ENCODE measurements at places on chromosomes 3 and 15.

- DNase-seq, result no peak
These were observed 28.1 kb downstream of the CFAP92 start for GRCh38 chr3:128965818-128966217.

- DNase-seq, result peak; percentile 39
These were observed 44.5 kb downstream of the XXYLT1 start for GRCh38 chr3:195226445-195226844.

- DNase-seq, result no peak
These were observed 1.5 kb downstream of the CDC25A start for GRCh38 chr3:48186631-48187300.

DNA sequence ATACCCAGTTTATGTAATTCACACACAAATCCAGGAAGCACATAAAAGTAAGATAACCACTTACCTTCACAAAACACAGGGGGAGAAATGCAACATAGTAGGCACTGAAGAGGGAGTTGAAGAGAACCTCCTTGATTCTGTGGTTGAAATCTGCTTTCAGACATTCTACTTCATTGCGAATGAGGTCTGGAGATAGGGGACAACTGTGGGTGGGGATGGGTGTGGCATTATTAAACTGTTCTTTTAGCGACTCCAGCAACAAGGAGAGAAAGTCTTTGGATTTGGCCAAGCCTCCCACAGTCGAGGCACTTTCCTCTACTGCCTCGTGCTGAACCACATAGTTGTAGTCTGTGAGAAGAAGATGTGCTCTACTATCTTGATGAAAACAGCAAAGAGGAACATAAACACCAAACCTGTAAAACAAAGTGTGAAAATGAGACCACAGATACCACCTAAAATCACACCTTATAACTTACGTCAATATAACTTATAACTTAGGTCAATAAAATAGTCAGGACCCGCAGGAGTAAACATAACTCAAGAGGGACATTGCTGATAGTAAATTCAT is 25.6 kb downstream of the TMEM39A start:
- DNase-seq, result no peak

- DNase-seq, result no peak
These were observed 400.7 kb upstream of the TPM1 start for GRCh38 chr15:62641825-62642224.
